ENCODE measurements at places on chromosomes 4 and X. TPM values are rescaled to one million over a fixed set of nuclear protein-coding genes. Genes with fewer than 3 reads are reported as not detected.

Gene LRCH2
- total RNA-seq, result not detected

Gene F9
- not detected for total RNA-seq

Gene CXXC4
- 0.11 TPM for total RNA-seq

Gene ALPK1
- 24.1 TPM for total RNA-seq

Gene PDGFRA
- 2.1 TPM for total RNA-seq

Gene BEX2
- 6.5 TPM for total RNA-seq

Gene HSFX4
- not detected for total RNA-seq

Gene TMEM156
- not detected for total RNA-seq

Gene MEPE
- total RNA-seq, result not detected

Gene GPC3
- not detected for total RNA-seq

Gene UGT8
- not detected for total RNA-seq

Gene AFM
- not detected for total RNA-seq

Gene ITM2A
- 0.21 TPM for total RNA-seq

Gene SOWAHD
- 0.31 TPM for total RNA-seq

Gene HELT
- not detected for total RNA-seq

Gene NCAPG
- 1.8 TPM for total RNA-seq

Gene GPRIN3
- 0.10 TPM for total RNA-seq

Gene PRDM8
- 14.7 TPM for total RNA-seq

Gene TRPC5OS
- total RNA-seq, result not detected

Gene TFDP3
- total RNA-seq, result not detected

Gene APBB2
- total RNA-seq, result 50.8 TPM

Gene TTC29
- not detected for total RNA-seq

Gene MAGEB2
- not detected for total RNA-seq

Gene SYN1
- not detected for total RNA-seq

Gene COQ2
- total RNA-seq, result 15.1 TPM

Gene CXorf65
- not detected for total RNA-seq

Gene EDNRA
- total RNA-seq, result 22.3 TPM

Gene GPM6B
- 102 TPM for total RNA-seq

Gene CYTL1
- not detected for total RNA-seq

Gene FRG1
- 26.4 TPM for total RNA-seq

Gene ABCG2
- 1.6 TPM for total RNA-seq

Gene PAGE5
- total RNA-seq, result not detected

Gene MAGEA8
- total RNA-seq, result not detected

Gene KIT
- total RNA-seq, result 0.03 TPM

Gene MAGEE1
- 0.91 TPM for total RNA-seq

Gene RGN
- total RNA-seq, result not detected

Gene TASL
- not detected for total RNA-seq

All from myocyte (in vitro differentiated cells).